A549 treated with CpdA at 1 μM for 4 hours (cell line): ENCODE measurements at places on chromosomes 1 and 21. TPM values are rescaled to one million over a fixed set of nuclear protein-coding genes. Genes with fewer than 3 reads are reported as not detected.

Gene TIE1
- total RNA-seq: not detected in 5 replicates

Gene ADORA1
- 0.80 to 1.3 TPM (median 1.2 TPM) in 5 replicates for total RNA-seq

Gene SKI
- total RNA-seq: 20.8 to 23.4 TPM (median 21.7 TPM) in 5 replicates

Gene PGBD5
- total RNA-seq: 0.15 to 0.83 TPM (median 0.76 TPM) in 5 replicates

Gene INKA2
- 1.7 to 2.6 TPM (median 1.8 TPM) in 5 replicates for total RNA-seq

Gene OR6K3
- not detected in 5 replicates for total RNA-seq

Gene OR2M7
- not detected in 5 replicates for total RNA-seq

Gene CYP2J2
- 0.05 to 0.09 TPM in 2 of 5 replicates, not detected in the others for total RNA-seq

Gene AADACL3
- not detected in 5 replicates for total RNA-seq
